ENCODE measurements at places on chromosomes 5 and 9.

GRCh38 chr5:177077335-177077734 is 9.4 kb upstream of the FGFR4 start:
- DNase-seq = no peak

DNA sequence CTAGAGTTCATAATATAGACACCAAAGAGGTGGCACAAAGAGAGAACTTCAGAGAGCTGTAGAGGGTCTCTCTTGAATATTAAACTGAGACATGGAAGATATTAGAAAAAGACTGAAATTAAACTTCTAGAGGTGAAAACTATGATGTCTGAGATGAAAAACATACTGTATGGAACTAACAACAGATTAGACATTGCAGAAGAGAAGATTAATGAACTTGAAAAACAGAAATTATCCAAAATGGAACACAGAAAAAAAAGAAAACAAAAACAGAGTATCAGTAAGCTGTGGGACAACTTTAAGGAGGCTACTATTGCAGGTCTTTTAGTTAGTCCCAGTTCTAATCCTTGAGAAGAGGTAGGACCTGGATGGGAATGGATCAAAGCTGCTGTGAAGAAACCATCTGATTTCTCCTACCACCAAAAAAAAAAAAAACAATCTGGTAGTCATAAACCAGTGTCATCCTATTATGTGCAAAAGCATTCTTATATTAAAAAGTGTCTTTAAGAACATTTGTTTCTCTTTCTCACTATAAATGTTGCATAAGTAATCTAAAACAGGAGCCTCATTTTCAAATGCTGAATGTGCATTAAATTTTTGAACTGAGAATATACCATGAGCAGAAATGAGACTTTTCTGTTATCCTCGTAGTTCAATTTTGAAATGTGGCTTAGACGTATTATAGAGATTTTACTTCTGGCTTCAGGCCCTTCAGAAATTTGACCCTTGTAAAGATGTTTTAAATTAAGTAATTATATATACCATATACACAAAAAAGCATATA is 96.2 kb downstream of the ERMP1 start:
- DNase-seq = no peak

- DNase-seq = no peak
Measured at GRCh38 chr5:68277431-68277830, 61.9 kb downstream of the PIK3R1 start.

DNA sequence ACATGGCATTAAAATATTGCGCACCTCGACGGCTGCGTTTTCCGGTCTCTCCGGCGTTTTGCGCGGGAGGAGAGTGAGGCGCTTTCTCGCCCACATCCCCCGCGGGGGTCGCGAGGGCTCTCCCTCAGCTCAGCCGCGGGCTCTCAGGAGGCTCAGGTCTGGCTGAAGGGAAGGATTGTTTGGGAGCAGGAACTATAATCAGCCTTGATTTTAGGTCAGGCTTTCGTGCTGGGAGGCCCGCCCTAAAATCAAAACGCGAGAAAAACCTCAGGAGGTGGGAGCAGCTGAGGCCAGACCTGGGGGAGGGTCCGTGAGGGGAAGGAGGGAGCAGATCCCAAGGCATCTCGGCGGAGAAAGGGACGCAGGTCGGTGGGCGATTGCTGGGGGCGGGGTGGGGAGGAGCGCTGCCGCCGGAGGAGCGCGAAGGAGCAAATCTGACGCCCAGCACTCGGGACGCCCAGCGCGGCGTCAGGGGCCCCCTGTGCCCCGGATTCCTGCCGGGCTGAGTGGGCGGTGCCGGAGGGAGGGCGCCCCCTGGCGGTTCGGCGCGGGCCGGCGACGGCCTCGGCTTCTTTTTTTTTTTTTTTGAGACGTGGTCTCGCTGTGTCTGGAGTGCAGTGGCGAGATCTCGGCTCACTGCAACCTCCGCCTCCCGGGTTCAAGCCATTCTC is 18.7 kb upstream of the RNF130 start:
- DNase-seq = peak; percentile 63

- DNase-seq = peak; percentile 34
Measured at GRCh38 chr5:52725065-52725746, 62.5 kb upstream of the ITGA1 start.

GRCh38 chr5:126490167-126490940 is 67.1 kb downstream of the GRAMD2B start:
- no peak for DNase-seq

DNA sequence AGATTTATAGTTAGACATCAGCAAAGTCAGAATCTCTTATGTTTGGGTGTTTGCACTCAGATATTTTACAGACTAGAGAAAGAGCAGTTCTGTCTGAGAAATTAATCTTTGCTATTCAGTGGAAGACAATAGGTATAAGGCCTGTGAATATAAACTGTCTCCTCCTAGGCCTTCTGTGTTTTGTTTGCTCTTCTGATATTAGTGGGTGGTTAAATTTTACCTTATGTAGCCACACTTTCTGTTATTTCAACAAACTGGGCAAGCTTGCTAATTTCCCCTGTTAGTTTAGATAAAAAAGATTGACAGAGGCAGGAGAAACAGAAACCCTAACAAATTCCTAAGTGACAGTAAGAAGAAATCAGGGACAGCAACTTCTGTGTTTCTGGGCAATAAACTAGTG is 141.6 kb downstream of the ARHGAP26 start:
- DNase-seq = no peak

- no peak for DNase-seq
Measured at GRCh38 chr9:114829574-114830440, 24.0 kb upstream of the TNFSF15 start.

Data from stimulated activated CD4-positive, alpha-beta T cell treated with anti-CD3 and anti-CD28 coated beads, Interleukin-2, amount 100 ng/mL, for 4 hours (primary cell).